ENCODE measurements at places on chromosomes 1 and 21.

- DNase-seq: peak; percentile 98
These were observed 63.3 kb upstream of the LRRC8D start for GRCh38 chr1:89757532-89757931.

GRCh38 chr21:31498985-31499384 is 154.9 kb upstream of the TIAM1 start:
- no peak for DNase-seq

- no peak for DNase-seq
These were observed 15.1 kb upstream of the IL22RA1 start for GRCh38 chr1:24157918-24158481.

DNA sequence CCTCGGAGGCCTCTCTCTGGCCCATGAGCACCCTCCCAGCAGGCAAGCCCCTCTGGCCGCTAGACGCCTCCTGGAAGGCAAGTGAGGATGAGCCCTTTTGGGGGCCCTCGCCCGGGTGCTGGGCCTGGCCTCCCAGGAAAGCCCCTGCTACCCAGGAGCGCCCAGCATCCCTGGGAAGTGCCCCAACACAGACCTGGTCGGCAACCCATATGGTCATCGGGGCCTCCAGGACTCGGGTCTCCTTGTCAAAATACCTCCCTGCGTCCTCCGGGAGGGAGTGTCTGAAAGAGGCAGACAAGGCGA is 21.0 kb upstream of the TMEM52 start:
- no peak for DNase-seq

DNA sequence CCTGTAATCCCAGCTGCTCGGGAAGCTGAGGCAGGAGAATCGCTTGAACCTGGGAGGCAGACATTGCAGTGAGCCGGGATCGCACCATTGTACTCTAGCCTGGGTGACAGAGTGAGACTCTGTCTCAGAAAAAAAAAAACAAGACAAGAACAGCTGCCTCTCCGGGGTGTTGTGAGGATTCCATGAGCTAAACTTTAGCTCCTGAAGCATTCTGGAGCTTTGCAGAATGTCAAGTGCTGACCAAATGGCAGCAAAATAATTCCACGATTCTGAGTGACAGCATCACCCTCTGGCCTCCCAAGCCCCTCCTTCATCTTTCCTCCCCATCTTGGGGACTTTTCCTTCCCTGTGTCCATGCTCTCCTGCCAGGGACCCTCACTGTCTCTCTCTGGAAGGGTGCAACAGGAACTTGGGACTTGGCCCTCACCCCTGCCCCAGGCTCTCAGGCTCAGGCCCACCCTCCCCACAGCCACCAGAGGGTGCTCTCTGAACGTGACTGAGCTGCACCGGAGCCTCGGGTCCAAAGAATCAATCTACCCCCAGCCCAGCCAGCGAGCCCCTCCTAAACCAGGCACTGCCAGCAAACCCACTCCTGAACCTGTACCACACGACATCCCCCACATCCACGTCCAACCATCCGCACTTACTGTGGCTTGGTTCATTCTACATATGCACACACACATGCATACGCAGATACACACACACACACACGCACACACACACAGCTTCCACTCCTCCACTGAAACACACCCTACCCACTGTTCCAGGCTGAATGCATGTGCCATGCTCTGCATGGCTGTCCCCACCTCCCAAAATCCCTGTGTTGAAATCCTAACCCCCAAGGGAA is 45.7 kb downstream of the ACOT7 start:
- peak; percentile 49 for DNase-seq

- DNase-seq: peak; percentile 26
These were observed 137.7 kb downstream of the COL11A1 start for GRCh38 chr1:102970496-102971078.

GRCh38 chr21:18252680-18253079 is 8.0 kb downstream of the CHODL start:
- DNase-seq: no peak
